8988T (cell line): ENCODE measurements at places on chromosomes 6 and 20.

- DNase-seq, result no peak
These were observed 70.4 kb downstream of the BACH2 start for GRCh38 chr6:90226257-90226656.

GRCh38 chr20:5590899-5591298, 159.3 kb upstream of the SHLD1 start:
- DNase-seq, result no peak

DNA sequence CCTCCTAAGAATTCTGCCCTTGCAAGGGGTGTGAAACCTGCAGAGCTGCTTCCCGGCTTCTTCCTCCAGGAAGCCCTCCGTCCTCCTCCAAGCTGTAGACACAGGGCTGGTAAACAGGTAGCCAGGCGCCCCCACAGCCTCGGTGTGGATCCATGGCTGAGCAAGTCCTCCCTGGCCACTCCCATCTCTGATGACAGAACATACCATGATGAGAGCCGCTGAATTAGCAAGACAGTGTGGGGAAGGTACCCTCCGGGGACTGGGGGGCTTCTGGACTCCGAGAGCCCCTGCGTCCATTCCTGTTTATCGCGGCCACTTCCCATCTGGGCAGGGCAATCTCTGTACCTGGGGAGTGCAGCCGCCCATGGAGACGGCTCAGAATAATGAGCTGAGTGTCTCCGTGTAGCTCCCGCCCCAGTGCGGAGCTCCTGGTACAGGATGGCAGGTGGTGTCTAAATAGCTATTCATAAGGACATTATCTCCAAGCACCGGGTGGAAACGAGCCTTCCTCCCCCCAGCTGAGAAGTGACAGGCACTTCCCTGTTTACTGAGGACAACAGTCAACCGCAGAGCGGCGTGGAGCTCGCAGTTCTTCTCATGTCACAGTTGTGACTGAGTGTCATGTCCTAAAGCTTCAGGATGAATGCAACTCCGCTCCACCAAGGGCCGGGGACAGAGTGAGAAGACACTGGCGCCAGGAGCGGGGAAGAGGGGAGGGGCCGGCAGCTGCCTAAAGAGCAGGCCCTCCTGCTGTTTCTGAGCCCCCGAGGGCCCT, 22.7 kb upstream of the NTSR1 start:
- no peak for DNase-seq

GRCh38 chr6:34514593-34515472, 41.3 kb downstream of the SPDEF start:
- peak; percentile 21 for DNase-seq

GRCh38 chr6:30857549-30857948, 26.8 kb upstream of the DDR1 start:
- DNase-seq, result no peak

GRCh38 chr6:159969204-159969912, 476 bp downstream of the IGF2R start:
- peak; percentile 34 for DNase-seq

DNA sequence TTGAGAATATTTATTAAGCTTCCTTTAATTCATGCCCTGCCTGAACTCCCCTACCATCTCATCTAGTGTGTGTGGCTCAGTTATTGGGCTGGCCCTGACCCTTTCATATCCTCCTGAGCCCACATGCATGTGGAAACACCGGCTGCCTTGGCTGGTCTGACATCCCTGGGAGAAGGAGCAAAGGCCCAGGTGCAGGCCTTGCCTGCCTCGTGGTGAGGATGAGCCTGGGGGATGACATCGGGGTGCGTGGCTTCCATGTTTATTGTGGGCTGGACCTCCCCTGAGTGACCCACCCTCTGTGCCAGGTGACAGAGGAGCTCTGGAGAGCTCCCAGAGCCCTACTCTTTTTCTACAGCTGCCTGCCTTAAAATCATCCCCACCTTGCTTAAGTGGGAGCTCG, 69.1 kb downstream of the FOXA2 start:
- DNase-seq, result no peak

- DNase-seq, result no peak
These were observed 115.4 kb downstream of the PLEKHG1 start for GRCh38 chr6:150715133-150715532.

GRCh38 chr6:31472259-31472658, 25.7 kb upstream of the MICB start:
- no peak for DNase-seq

DNA sequence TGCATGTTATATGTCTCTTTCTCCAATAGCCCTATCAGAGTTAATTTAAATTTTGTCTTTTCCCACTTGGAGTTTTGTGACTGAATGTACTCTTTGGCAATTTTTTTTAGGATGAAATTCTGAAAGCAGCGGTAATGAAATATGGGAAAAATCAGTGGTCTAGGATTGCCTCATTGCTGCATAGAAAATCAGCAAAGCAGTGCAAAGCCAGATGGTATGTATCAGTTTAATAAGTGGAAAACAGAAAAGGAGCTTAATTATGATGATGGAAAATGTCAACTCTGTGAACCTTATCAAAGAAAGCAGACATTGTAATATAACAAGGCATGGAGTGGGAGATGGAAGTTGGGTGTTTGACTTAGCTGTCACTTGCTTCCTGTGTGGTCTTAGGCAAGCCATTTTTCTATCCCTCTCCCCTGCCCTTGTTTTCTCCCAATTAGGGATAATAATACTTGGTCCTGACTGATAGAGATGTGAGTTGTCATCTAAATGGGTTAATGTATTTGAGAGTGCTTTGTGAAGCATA, 2.7 kb downstream of the CDC5L start:
- no peak for DNase-seq
